ENCODE measurements at places on chromosomes 5 and 9. TPM values are rescaled to one million over a fixed set of nuclear protein-coding genes. Genes with fewer than 3 reads are reported as not detected.

Gene RABGAP1
- total RNA-seq, result 26.3 TPM

Gene TAF11L5
- total RNA-seq, result not detected

Gene C9orf50
- total RNA-seq, result not detected

DNA sequence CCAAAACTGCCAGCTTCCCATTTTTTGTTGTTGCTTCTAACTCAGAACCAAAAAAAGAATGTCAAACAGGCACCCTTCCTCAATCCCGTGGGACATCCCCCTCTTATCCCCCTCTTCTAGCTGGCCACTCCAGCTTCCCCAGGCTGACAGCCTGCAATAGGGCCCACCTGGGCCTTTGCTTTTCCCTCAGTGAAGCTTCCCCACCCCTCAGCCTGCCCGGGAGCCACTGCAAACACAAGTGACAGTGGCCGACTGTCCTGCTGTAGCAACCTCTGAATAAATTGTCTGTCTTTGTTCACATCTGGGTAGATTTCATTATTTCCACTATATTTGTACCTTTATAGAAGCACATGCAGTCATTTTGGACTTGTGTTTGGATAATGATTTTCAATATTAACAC lies 245.3 kb downstream of the GADD45G start:
- no peak for DNase-seq

GRCh38 chr5:68054638-68055037 lies 160.9 kb upstream of the PIK3R1 start:
- DNase-seq, result no peak

DNA sequence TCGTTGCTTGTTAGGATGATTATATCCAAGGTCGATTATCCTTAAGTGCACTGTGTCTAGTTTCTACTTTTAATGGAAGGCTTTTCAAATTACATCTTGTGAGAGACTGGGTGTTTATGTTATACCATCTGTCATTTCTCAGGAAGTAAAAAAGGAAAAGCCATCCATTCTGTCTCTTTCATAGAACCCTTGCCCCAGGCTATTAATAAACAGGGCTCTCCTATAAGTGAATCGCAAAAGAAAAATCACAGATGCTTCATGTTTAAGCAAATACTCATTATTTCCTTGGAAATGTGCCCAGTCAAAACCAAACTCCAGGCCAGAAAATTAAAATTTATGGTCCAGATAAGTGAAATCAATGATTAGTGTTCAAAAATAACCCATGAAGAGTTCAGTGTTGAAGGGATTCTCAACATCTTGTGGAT lies 58.1 kb downstream of the STARD4 start:
- no peak for DNase-seq

All from right atrium auricular region (tissue), 2 donors.